CD4-positive, alpha-beta T cell treated with Interleukin-12 subunit alpha and Interleukin-12 subunit beta, for 1 hour (primary cell): ENCODE measurements at places on chromosomes 2 and 18.

DNA sequence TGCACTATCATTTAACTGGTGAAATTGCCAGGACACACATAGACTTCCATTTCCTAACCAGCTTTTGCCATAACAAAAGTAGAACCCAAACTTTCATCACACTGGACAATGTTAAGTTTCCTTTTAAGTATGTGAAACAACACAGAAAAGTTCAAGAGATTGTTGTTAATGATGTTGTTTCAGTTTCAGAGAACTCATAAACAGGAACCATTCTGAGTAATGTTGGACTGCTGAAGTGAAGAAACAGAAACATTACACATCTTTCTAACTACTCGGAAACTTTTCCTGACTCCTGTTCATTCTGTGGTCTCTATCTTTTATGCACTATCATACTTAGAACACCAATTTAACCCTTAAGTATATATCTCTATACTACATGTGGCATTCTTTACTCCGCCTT is 179.2 kb downstream of the RIT2 start:
- no peak for DNase-seq

DNA sequence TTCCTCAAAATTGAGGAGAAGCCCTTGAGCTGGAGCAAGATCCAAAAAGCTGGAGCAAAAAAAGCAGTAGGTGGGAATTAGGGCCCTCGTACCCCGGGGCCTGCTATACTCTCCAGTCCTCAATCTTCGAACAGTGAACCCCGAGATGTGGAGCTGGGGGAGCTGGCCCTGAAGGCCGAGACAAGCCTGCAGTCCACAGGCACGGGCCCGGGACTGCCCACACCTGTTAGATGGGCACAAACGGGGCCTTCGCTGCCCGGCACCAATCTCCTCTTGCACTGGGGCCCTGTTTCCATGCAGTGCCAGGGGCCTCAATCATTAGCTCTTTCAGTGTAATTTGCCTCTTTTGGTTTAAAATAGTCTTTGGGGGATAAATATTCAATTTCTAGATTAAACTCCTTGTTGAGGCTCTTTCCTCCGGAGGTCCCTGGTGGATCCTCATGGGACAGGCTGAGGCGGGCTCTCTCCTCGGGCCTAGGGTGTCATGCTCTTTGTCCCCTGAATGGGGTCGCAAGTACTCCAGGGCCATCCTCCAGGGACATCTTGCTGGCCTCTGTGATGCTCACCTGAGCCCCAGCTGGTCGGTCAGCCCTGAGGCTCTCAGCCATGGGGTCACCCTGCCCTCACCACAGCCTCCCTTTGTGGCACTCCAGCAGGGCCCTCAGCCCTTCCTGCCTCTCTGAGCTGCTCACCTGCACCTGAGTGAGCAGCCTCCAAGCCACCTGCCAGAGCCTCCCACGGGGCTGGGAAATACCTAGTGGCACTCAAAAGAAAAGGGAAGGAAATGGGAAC is 223.6 kb downstream of the ALPK2 start:
- DNase-seq, result no peak

DNA sequence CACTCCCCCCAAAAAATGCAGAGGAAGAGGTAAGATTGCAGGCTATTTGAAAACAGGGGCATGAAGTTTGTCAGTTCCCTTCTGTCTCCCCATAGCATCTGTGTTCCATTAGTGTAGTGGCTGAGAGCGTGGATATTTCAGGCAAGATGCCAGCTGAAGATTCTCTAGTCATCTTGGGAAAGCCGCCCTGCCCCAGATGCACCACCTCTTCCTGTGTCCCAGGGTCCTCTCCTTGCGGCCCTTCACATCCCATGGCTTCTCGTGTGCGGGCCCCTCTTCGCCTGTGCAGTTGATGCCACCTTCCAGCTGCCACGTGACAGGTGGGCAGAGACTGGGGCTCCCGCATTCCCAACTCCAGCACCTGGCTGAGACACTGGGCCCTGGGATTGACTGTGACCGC is 16.1 kb downstream of the TMEM127 start:
- DNase-seq, result no peak

- no peak for DNase-seq
Observed at GRCh38 chr2:226575928-226576327, 223.7 kb downstream of the IRS1 start.

DNA sequence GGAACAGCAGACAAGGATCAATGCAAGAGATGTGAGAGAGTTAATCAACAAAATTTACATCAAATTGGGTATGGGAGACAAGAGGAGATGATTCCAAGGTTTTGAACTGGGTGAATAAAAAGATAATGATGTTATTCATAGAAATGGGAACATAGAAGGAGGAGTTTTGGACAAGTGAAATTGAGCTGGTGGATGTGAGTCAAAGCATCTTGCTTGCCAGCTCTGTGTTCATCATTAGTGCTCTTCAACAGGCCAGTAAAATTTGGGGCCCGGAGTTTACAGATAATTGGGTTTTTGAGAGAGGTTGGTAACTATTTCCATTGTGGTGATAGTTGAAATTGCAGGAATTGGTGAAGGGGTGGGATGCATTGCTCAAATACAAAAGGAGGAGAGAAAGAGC is 69.9 kb upstream of the CAVIN2 start:
- DNase-seq, result no peak
